ENCODE measurements at places on chromosomes 2 and 18.

DNA sequence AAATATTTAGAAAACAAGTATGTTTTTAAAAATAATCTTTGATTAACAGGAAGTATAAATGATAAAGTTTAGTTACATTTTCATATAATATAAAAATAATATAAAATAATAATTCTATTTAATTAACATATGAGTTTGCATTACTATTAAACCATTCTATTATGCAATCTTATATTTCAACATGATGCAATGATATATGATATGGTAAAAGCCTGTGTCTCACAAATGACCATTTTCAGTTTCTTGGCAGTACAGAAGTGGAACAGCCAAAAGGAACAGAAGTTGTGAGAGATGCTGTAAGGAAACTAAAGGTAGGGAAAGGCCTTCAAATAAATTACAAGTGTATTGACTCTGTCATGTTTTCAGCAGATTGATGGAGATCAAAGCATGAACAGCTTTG, 230.8 kb downstream of the GULP1 start:
- no peak for DNase-seq

GRCh38 chr2:81260320-81260719, 955.8 kb upstream of the LRRTM1 start:
- no peak for DNase-seq

DNA sequence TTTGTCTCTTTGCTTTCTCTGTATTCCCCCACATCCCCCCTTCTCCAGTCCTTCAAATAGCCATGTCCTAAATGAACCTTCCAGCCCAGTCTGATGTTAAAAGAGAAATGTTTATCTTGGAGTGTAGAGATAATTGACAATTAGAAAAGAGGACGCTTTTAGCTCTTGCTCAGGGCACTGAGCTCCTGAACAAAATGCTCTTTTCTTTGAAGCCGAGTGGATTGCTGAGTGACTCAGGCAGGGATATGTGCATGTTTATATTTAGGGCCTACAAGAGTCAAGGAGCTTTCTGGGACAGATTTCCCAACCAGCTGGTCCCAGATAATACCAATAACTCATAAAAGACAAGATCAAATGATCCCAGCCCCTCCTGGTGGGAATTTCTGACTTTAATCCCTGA, 88.0 kb upstream of the SETBP1 start:
- DNase-seq, result no peak

DNA sequence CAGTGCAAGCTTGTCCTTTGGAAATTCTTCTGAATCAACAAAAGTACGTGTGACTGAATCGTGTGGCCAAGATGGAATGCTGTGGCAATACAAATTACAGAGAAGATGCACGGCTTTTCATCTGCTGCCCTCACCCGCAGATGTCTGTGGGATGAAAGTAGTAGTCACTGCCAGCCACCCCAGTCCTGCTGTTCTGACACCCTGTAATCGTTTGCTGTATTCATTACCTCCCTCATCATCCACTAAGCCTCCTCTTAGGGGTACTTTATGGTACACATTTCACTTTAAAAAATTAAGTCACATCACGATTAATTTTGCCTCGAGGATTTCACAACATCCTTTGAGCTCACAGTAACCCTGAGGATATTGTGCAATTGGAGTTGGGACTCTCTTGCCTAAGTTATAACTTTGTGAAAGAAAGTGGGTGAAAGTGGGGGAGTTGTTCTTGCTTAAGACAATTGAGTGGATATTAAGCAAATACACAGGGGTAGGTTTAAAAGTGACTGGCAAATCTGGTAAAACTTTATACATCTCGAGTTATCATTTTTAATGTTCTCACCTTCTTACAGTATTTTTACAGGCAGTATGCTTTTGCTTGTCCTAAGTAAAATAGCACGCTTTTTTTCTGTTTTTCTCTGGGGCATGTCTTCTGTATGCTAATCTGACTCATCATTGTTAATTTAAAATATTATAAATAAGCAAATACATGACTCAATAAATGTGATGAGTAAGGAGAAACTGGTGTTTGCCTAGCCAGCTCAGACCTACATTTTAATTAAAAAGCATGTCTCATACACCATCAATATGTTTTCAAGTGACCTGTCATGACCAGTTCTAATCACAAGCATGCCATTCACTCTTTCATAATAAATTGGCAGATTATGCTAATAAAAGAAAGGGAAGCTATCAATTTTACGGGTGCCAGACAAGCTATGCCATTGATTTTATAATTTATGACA, 680.9 kb downstream of the IRS1 start:
- DNase-seq, result no peak

- DNase-seq, result no peak
These were observed 92.0 kb upstream of the NEUROD1 start for GRCh38 chr2:181772334-181772733.

DNA sequence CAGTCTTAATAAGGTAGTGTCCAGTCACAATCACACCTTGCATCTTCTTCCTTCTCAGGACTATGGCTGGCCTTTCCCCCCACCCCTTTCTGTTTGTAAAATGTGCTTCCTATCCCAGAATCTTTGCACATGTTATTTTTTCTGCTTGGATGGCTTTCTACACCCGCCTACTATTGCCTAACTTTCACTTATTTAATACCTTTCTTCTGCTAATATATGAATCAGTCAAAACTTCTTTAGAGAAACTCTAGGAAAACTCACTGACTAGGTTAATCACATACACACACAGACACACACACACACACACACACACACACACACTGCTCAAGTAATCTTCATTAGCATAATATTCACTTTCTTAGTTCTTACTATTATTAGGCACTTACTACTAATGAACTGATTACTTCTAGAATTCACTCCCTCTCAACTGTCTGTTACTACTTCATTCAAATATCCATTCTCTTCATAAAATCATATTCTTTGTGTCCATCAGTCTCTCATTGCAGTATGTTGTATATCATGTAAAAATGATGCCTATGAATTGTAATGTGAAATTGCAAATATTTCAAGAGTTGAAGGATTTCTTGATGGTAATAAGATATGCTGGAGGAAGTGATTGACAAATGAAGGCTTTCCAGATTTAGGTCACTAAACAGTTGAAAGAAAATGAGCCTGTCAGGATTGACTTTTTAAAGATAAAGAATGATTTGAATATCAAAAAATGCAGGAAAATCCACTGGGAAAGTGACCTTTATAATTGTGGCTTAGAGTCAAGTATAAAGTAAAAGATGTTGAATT, 51.2 kb downstream of the CLIP4 start:
- DNase-seq, result no peak

DNA sequence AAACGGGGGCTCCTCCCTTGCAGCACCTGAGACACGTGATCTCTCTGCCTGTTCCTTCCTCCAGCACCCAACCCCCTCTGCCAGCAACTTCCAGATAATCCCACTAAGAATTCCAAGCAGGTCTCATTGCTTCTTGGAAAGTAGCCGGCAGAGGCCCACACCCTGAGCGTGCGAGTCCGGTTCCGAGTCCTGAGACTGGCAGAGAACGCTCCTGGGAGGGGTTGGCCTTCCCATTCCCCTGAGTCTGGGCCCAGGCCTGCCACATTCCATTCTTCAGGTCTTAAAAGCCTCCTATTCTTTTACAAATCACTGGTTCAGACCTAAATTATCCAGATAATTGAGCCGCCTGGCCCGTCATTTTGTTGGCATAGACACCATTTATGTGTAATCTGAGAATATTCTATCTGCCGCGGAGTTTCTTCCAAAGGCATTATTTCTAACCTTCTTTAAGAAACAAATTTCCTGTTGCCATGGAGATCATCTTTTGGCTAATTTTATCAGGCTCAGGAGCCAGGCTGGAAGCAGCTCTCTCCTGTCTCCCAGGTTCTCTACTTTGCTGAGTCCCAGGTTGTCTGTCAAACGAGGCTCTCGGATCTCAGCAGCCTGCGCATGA, 165.4 kb downstream of the MYCN start:
- no peak for DNase-seq

GRCh38 chr2:219500135-219500534, 1.4 kb downstream of the GMPPA start:
- no peak for DNase-seq

DNA sequence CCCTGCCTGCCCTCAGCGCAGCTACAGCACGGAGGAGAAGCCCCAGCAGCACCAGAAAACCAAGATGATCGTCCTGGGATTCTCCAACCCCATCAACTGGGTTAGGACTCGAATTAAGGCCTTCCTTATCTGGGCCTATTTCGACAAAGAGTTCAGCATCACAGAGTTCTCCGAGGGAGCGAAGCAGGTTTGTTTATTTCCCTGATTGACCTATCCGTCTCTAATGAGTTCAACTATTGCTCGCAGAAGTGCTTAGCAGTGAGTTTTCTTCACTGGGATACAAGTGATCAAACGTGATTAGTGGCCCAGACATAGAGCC, 639 bp downstream of the MAIP1 start:
- no peak for DNase-seq

GRCh38 chr2:231887756-231888155, 38.4 kb downstream of the NPPC start:
- no peak for DNase-seq

GRCh38 chr2:138359532-138359931, 142.0 kb upstream of the SPOPL start:
- DNase-seq, result no peak

- DNase-seq, result no peak
These were observed 50.7 kb downstream of the FMNL2 start for GRCh38 chr2:152385650-152386049.

DNA sequence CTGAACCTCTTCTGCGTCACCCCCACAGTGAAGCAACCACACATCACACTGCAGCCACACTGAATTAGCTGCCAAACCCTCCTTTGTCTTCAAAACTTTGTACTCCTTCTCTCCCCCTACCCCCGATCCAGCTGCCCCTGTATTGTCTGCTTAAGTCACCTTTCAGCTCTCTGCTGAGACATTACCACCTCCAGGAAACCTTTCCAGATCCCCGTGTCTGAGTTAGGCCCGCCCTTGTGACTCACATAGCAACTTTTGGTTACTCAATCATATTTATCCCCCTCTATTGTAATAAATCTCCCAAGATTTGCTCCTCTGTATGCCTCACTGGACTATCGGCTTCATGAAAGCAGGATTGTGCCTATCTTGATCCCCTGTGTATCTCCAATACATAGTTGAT, 82.8 kb upstream of the CDCA7 start:
- DNase-seq, result no peak

DNA sequence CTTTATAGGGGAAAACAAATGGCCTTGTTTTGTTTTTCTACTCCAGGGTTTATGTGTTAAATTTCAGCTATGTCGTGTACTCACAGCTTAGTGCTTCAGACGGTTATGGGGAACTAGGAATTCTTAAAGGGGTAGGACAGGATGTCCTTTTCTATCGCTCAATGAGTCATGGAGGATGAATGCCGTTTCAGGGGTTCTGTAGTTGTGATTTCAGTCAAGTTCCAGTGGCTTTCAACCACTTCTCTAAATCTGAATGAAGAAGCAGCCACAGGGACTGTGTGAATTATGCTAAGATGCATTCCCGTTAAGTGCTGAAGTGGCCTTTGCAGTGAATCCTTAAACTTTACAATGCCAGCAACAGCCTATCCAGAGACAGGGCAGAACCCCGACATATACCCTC, 1231.7 kb upstream of the ZEB2 start:
- DNase-seq, result no peak

DNA sequence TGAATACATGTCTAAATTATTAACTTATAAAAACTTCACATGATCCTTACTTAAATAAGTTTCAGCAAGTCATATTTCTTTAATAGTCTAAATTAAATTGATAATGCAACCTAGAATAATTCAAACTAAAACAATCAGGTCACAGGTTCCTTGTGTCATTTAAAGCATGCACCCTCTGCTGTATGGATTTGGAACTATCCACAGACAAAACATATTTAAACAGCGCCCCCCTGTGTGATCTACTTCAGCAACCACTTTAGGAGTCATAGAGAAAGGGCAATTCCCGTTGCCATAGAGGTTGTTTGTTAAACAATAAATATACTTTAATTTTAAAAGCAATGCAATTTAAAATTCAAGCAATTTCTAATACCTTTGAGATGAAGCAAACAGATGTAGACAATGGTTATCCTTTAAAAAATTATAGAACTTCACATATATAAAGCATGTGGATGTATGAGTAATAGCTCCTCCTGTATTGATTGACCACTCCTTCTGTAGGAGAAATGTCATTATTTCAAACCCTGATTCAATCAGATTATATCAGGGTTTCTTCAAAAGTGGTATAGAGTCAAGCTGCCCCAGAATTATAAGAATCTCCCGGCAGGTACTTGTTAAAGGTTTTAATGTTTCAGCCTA, 21.2 kb downstream of the GRB14 start:
- DNase-seq, result no peak

DNA sequence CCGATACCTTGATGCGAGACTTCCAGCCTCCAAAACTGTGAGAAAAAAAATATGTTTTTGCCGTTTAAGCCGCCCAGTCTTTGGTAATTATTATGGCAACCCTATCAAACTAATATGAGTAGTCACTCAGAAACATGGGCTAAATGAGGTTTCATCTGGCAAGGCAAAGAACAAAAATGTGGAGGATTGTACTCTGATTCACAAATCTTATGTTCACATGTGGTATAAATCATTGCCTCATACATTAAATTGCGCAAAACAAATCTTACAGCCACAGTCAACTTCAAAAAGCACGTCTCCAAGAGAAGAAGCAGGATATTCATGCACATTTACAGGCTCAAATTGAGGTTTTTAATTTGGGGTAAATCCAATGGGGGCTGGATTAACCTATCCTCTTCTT, 1435.4 kb upstream of the LRRTM1 start:
- no peak for DNase-seq

DNA sequence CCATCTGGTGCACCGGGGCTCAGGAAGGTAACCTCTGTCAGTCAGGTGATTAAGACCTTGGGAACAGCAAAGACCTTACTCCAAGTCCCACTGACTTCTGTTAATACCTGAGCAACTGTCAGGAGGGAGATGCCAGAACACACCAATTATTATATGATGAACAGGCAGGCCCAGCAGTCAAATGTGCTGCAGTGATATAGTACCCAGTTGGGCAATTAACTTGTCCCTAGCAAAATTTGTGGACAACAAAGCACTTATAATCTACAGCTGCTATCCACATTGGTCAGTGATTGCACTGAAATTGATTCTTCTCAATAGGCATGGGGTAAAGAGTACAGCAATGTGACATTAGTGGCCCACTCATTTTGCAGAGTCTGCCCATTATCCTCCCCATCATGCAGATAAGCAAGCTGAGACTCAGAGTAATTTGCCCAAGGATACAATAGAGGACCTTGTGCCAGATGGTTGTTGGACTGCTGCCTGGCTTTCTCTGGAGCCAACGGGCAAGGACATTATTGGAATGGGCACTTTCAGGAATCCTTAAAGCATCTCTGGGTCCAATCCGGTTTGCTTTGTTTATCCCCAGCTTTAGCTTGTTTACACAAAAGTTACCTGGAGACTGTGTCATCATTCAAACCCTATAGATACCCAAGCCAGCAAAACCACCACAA, 147.6 kb downstream of the CCBE1 start:
- no peak for DNase-seq

DNA sequence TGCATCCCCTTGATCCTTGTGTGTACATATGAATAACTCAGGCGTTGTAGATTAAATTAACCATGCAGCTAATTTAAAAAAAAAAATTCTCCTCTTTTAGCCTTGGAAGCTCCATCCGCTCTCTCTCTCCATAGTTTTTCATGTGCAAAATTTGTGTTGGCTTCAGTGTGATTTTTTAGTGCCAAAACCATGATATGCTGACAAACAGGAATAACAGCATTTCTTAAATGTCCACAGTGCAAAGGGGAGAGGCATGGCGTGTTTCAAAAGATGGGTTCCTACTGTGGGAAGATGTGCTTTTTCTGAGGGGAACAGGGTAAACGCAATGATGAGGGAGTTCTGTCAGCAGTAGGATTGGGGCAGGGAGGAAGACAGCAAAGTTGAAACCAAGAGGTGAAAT, 247.0 kb downstream of the ICOS start:
- DNase-seq, result no peak

- DNase-seq, result no peak
These were observed 23.2 kb upstream of the ACVR1 start for GRCh38 chr2:157899125-157899839.

All from HuH-7.5 (cell line).